Neural cell (in vitro differentiated cells): ENCODE measurements at places on chromosomes 1 and 21. TPM values are rescaled to one million over a fixed set of nuclear protein-coding genes. Genes with fewer than 3 reads are reported as not detected.

The ALPL gene
- polyA plus RNA-seq: 0.42 and 3.4 TPM in 2 replicates

The C1orf185 gene
- polyA plus RNA-seq: not detected in 2 replicates

The CAPN8 gene
- polyA plus RNA-seq: not detected in 2 replicates

The B3GALT2 gene
- 12.3 and 12.4 TPM in 2 replicates for polyA plus RNA-seq

The SPRR1B gene
- not detected in 2 replicates for polyA plus RNA-seq

The PTPN14 gene
- 0.07 and 0.20 TPM in 2 replicates for polyA plus RNA-seq

The PPIE gene
- polyA plus RNA-seq: 54.0 and 55.9 TPM in 2 replicates

The UBR4 gene
- polyA plus RNA-seq: 49.7 and 58.4 TPM in 2 replicates

The ERG gene
- not detected in 2 replicates for polyA plus RNA-seq

The PLA2G2D gene
- not detected in 2 replicates for polyA plus RNA-seq

The OPRD1 gene
- 0.09 TPM in 1 of 2 replicates, not detected in the other for polyA plus RNA-seq

The KRTAP11-1 gene
- not detected in 2 replicates for polyA plus RNA-seq

The IFI44L gene
- polyA plus RNA-seq: 0.10 TPM in 1 of 2 replicates, not detected in the other

The CNIH3 gene
- polyA plus RNA-seq: 4.7 and 9.3 TPM in 2 replicates

The LRRC71 gene
- polyA plus RNA-seq: not detected in 2 replicates

The NCAM2 gene
- 7.9 and 9.8 TPM in 2 replicates for polyA plus RNA-seq

The MTR gene
- polyA plus RNA-seq: 14.1 and 15.0 TPM in 2 replicates

The KCNJ9 gene
- 8.0 and 9.8 TPM in 2 replicates for polyA plus RNA-seq

The KCNN3 gene
- 2.2 and 2.4 TPM in 2 replicates for polyA plus RNA-seq

The NLRP3 gene
- 0.36 and 0.82 TPM in 2 replicates for polyA plus RNA-seq

The LCE1A gene
- polyA plus RNA-seq: not detected in 2 replicates

The TNFRSF9 gene
- 0.38 TPM in 1 of 2 replicates, not detected in the other for polyA plus RNA-seq

The IL20 gene
- polyA plus RNA-seq: not detected in 2 replicates
